ENCODE measurements at places on chromosomes 7 and 10.

GRCh38 chr7:141231018-141231792, 157.3 kb downstream of the TMEM178B start:
- DNase-seq, result no peak

DNA sequence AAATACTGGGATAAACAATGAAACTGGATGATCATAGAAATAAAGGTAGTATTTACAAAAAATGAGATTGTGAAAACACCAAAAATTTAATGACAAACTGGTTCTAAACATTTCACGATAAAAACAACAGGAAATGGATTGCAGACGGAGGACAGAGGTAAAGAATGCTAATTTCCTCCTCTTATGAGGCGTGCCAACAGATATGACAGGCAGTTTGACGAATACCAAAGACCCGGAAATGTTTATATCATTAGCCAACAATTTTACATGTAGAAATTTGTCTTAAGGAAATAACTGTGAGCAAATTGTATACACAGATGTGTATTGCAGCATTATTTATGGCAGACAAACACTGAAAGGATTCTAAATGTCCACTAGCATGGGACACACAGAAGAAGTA, 162.0 kb upstream of the MGMT start:
- DNase-seq, result no peak

DNA sequence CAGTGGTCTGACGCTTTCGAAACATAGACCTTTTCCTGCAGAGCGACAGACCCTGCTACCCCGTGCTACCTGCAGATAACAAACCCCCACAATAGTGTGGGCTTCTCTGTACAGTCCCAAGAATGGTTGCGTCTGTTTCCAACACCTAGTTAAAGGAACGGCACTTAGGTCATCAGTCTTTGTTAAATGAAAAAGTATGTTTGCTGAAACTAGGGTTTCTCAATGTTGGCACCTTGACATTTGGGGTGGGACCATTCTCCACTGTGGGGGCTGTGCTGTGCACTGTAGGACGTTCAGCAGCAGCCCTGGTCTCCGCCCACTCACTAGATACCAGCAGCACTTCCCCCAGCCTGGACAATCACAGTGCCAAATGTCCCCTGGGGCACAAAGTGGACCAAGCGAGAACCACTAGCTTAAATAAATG, 13.7 kb downstream of the TECTB start:
- no peak for DNase-seq

DNA sequence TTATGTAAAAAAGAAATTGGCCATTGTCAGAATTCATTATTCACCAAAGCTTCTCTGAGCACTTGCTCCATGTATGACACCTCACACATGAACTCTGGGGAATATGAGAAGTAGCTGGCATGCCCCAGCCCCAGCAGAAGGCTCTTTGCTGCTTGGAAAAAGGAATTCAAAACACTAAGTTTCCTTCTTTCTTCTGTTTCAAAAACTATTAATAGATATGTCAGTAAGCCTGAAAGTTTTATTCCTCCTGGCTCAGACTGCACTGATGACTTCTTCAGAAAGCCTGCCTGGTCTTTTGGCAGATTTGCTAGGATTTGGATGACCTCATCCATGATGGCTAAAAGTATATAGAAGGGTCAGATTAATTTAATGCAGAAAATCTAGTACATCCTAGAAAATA, 511.0 kb downstream of the GFRA1 start:
- DNase-seq, result no peak

- no peak for DNase-seq
These were observed 106.9 kb upstream of the PDLIM1 start for GRCh38 chr10:95397747-95398146.

GRCh38 chr10:27504808-27505460, 830 bp downstream of the RAB18 start:
- no peak for DNase-seq

- no peak for DNase-seq
These were observed 22.2 kb downstream of the TMEM120A start for GRCh38 chr7:75971961-75972763.

- DNase-seq, result no peak
These were observed 1.7 kb downstream of the CDK6 start for GRCh38 chr7:92834507-92835260.

- DNase-seq, result no peak
These were observed 247.7 kb upstream of the DKK1 start for GRCh38 chr10:52066383-52066782.

DNA sequence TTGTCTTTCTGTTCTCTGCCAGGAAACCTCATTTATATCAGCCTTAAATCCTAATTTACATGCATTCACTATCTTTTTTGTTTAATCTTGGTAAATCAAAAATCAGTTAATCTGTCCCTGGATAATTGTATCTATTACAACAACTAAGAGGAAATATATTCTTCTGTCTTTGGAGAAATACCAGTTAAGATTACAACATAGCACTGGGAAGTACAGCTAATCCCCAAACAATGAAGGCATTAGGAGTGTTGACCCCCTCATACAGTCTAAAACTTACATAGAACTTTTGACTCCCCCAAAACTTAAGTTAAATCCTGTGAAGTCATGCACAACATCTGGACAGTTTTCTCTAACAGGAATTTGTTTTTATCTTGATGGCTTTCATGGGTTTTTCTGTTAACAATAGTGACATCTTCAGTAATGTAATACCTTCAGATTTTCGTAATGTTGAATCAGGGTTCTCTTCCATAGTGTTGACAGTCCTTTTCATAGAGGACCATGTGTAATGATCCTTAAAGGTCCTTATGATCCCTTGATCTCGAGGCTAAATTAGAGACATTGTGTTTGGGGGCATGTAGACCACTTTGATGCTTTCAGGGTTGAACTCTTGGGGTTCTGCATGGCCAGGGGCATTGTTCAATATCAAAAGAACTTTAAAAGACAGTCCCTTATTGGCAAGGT, 24.1 kb upstream of the ABCC2 start:
- no peak for DNase-seq

DNA sequence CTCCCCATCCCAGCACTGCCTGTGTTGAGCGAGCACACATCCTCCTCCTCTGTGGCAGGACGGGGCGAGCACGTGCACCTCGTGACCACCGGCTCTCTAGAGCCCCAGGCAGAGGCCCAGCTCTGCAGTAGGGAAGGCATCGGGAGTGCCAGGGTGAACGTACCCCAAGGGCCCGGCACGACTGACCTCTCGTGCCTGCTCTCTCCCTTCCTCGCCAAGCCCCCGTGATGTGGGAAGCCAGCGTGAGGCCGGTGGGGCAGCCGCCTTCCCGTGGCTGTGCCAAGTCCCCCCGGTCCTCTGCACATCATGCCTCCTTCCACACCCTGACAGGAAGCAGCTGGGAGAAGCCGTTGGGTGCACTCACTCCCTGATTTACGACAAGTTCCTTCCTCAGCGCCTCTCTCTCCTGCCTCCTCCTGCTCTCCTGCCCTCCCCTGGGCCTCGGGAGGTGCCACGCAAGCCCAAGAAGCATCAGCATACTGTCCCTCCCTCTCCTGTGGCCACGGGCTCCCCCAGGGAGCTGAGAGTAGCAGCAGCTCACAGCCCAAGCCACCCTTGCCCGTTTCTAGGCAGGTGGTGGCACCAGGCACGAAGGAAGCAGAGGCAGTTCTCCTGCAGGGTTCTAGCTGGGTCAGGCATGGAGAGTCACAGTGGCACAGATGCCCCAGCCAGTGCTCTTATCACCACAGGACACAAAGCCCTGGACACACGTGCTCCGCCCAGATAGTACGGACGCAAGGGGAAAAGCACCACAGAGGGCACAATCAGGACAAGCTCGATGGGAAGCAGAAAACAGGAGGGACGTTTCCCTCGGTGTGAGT, 47.0 kb downstream of the AMZ1 start:
- peak; percentile 50 for DNase-seq

Data from NCI-H1436 (cell line).